OCI-LY7 (cell line): ENCODE measurements at places on chromosomes 12 and 14. TPM values are rescaled to one million over a fixed set of nuclear protein-coding genes. Genes with fewer than 3 reads are reported as not detected.

TAS2R13 gene
- total RNA-seq: 0.81 and 1.2 TPM in 2 replicates

DNA sequence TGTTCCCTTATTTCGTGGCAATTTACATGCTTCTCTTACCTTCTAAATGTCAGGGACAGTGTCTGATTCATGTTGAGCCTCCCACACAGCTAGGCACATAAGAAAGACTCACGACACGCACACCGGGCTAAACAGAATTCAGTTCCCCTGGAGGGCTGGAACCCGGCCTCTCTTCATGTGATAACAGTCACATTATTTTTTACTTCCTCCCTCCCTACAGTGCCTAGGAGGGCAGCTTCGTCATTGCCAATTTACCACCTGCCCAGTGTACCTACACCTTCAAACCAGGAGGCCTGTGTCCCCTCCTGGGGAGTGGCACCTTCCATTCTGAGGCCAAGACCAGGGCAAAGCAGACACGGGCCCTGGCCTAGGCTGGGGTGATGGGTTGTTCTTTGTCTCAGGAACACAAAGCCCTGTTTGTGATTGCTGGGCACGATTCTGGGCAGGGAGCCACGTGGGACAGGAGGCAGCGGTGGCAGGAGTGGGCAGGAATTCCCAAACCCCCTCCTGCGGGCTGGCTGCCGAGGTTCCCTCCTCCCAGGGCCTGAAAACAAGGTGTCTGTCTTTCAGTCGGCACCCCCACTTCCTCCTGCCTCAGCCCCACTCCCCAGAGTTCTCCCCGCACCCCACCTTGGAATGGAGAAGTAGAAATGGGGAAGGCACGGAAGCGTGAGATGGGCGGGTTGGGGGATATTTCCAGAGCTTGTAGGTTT is 6.8 kb upstream of the RASAL1 start:
- no peak for DNase-seq

DNA sequence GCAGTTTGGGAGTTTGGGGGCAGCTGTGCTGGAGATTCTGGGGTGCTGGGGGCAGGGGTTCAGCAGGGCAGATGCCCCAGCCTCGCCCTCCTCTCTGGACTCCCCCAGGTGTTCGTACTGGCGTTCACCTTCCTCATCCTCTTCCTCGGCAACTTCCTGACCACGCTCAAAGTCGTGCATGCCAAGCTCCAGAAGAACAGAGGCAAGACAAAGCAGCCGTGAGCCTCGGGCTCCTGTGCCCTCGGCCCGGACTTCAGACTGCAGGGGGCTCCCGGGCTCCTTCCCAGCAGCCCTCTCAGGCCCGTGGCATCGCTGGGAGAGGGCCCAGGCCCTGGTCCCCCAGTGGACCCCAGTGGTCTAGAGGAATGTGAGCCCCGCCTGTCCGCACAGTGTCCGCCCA is 18.0 kb downstream of the RHOF start:
- no peak for DNase-seq

TMEM179 gene
- not detected in 2 replicates for total RNA-seq

- DNase-seq: no peak
These were observed 212.9 kb upstream of the CRY1 start for GRCh38 chr12:107306141-107306659.

GRCh38 chr12:132325733-132326130 is 3.7 kb downstream of the GALNT9 start:
- no peak for DNase-seq

DNA sequence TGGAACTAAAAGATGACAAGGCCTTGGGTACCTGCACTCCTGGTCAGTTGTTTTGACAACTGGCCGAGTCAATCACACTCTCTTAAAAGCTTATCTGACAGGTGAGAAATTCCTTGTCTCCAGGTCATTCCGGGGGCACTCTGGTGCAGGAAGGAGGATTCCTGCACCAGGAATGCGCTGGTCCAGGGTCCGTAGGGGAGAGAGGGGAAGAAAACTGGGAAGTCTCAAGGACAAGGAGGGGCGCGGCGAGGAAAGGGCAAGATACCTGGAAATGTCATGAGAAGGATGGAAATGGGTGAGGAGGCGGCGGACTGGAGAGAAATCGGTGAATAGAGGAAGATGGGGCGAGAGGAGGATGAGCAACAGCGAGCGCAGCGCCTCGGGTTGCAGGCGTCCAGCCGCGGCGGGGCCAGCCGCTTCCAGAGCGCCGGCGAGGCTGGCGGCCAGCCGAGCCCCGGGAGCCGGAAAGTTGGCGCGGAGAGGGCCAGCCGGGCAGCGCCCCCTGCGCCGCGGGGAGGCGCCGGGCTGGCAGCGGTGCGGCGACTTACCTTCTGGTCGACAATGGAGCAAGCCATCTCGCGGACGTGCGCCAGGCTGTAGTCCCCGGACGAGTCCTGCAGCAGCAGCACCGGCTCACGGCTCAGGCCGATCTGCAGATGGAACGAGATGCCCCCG is 809 bp downstream of the PRKD1 start:
- DNase-seq: no peak

PTPN6 gene
- 110 and 116 TPM in 2 replicates for total RNA-seq

DNA sequence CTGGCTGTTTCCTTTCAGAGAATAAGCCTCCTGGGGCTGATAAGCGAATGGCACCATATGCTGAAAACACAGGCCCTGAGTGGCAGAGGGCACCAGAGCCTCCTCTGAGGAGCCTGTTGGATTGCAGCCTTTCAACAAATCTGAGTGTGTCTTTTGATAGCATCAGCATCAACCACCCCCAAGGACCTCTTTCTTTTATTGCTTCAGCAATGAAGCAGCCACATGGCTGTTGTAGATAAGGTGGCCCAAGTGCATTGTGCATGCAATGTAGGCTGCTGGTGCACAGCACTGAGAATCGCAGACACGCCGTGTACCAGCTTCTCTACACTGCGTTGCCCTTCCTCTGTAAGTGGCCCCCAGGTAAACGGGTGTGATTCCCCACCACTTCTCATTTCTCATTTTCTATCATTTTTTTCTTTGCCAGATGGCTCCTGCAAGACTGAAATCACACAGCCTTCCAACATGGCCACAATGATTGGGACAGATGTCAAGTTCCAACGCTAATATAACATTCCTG is 191.7 kb downstream of the DAD1 start:
- DNase-seq: no peak

GRCh38 chr12:105804591-105805265 is 334.0 kb downstream of the NUAK1 start:
- no peak for DNase-seq

PTPRR gene
- not detected in 2 replicates for total RNA-seq

DNA sequence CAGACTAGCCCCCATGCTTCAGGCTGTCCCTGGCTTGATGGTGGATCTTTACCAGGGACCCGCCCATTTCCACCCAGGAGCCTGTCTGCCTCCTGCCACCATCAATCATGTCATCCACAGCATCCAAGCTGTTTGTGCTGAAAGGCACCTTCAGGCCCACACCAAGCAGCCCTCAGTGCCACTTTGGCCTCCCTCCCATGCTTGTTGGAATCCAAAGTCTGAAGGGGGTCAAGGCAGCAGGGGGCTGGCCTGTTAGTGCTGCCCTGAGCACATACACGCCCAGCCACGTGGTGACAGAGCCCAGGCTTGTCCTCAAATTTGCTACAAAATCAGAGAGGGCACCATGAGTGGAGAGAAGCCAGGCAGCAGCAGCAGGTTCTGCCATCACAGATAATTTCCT is 1146.8 kb downstream of the FSCB start:
- no peak for DNase-seq

DNA sequence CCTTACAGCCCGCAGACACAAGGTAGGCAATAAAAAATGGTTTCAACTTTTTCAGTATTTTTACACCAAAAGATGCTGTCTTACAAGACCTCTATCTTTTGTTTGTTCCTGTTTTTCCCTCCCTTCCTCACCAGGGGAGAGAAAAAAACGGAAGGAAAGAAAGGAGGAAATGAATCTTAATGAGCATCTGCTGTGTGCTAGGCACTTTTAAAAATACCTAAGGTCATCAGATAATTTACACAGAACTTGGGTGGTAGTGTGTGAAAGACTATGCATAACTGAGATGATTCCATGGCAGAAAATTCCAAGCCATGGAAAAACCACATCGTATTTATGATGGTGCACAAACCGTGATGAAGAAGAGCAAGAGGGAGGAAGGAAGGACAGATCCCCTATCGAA is 121.2 kb downstream of the DIP2B start:
- DNase-seq: no peak

DNA sequence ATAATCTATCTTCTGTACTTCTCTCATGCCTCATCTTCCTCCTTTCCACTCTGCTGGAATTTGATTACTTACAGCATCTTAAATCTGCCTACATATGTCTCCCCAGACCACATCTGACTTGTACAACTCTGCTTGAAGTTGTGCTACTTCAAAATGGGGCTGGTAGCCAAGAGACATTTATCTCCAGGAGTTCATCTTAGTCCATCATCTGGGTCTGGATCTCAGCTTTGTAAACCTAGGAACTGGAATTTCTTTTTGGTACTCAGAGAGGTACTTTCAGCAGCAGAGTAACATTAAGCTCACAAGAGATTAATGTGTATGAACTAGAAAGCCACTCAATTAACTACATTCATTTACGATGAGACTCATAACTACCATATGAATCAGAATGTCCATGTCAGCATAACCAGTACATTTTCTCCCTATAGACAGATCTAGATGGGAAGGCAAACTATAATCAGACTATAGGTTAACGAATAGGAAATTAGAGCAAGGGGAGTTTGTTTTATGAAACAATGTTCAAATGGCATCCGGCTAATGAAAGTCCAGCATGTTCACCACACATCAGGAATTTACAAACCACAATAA is 178.8 kb downstream of the CEP128 start:
- no peak for DNase-seq

DNA sequence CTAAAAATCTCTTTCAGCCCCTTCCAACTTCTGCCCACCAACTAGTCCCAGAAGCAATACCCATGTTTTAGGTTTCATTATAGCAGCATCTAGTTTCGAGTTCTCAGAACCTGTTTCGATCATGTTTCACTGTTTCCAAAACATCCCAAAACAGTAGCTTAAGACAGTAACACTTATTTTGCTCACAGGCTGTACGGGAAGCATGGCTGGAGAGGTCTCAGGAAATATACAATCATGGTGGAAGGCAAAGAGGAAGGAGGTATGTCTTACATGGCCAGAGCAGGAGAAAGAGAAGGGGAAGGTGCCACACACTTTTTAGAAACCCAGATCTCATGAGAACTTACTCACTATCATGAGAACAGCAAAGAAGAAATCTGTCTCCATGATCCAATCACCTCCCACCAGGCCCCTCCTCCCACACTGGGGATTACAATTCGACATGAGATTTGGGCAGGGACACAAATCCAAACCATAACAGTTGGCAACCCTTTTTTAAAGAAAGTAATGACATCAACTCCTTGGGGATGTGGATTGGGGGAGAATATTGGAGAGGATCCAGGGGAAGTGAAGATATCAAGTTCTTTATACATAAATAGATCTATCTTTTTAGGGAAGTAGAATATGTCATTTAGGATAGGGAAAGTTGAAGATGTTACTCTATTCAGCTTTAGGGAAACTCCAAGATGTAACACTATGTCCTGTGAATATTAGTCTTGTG is 269.9 kb upstream of the PLEKHG7 start:
- peak; percentile 33 for DNase-seq

GRCh38 chr12:103505371-103506236 is 9.8 kb upstream of the C12orf42 start:
- no peak for DNase-seq

DNA sequence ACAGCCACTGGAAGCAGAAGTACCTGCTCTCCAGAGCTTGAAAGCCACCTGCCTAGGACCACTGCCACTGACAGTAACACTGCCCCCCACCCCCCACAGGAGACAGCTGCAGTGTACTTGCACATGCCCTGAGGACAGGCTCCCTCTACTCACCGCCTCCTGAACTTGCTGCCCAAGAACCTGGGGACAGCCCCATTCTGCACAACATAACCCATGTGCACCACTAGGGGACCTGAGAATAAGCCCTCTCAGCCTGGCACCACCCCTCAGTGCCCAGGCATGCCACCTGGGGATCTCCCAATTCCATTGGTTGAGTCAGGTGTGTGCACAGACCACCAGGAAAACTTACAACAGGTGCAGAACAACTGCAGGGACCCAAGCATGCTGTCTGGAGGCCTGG is 67.1 kb upstream of the KIF21A start:
- DNase-seq: no peak

GRCh38 chr12:124548854-124549378 is 18.5 kb downstream of the NCOR2 start:
- no peak for DNase-seq

- DNase-seq: no peak
These were observed 8.6 kb upstream of the USP15 start for GRCh38 chr12:62251609-62251958.

SLC4A8 gene
- 6.7 and 9.8 TPM in 2 replicates for total RNA-seq
